ENCODE measurements at places on chromosomes 4 and X.

DNA sequence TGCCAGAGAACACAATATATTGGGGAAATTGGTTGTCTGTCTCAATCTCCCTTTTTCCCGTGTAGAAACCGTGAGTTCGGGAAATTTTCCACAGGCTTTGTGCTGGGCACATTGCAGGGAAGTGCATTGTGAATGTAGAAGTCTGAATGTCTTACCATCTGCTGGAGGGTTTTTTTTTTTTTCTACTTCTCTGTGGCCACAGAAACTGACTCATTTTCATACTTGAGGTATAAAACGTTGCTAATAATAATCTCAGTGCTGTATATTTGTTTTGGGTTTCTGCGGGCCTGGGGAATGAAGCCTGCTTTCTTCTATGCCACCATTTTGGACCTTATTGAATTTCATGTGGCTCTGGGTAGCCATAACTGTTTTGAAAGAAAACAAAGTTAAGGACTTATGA lies 1001.2 kb downstream of the STIM2 start:
- DNase-seq, result no peak

DNA sequence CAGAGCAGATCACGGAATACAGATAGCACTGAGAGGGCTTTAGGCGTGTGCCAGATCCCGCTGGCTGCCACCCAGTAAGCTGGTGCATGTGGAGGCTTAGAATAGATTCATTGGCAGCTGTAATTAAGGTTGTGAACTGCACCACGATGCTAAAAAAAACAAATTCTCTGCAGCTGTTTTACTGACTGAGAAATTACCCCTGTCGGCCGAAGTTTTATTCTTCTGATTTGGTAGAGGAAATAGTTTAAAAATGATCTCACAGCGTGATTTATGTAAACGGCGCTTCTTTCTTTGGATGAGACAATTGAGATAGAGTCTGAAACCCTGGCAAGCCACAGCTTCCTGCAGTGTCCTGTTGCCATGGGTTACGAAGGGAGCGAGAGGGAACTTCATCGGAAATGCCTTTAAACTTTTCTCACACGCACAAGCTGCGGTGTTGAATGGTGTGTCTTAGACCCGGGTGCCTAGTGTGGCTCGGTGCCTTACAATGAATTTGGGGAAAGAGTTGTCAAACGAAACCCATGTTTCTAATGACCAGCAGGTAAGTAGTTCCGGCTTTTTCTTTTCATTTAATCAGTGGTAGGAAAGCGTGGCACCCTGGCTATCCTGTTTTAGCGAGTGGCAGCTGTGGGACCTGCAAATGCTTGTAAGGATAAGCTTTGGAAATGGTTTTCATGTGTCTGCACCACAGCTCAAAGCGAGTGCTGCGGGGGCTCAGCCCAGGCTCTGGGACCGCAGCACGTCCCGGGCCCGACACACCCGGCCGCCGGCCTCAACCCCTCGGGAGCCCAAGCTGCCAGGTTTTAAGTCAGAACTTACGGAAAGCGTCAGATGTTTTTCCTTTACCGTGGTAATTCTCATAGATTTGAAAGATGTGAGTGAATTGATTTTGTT lies 71.7 kb upstream of the HGFAC start:
- no peak for DNase-seq

DNA sequence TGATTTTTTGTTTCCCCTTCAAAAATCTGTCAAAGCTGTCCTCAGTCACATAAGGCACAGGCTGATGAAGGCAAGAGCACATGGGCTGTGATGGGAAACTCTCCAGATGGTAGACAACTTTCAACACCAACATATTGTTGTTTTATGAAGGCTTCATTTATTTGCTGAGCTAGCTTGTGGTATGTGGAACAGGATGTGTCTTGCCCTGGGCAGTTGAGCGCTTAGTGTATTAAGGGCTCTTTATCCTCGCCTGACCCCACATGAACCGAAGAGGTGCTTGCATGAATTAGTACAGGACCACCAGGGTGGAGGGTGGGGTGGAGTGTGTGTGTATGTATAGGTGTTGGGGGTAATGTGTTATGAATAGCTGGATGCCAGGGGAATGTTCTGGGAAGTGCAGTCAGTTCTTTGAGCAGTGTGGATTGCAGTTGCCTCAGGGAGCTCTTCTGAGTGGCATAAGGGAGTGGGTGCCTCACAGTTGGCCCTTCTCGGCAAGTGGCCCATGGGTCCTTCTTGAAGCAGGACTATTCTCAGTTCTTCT lies 103.1 kb downstream of the PHEX start:
- no peak for DNase-seq

GRCh38 chr4:146271466-146271865 lies 57.1 kb downstream of the REELD1 start:
- no peak for DNase-seq

DNA sequence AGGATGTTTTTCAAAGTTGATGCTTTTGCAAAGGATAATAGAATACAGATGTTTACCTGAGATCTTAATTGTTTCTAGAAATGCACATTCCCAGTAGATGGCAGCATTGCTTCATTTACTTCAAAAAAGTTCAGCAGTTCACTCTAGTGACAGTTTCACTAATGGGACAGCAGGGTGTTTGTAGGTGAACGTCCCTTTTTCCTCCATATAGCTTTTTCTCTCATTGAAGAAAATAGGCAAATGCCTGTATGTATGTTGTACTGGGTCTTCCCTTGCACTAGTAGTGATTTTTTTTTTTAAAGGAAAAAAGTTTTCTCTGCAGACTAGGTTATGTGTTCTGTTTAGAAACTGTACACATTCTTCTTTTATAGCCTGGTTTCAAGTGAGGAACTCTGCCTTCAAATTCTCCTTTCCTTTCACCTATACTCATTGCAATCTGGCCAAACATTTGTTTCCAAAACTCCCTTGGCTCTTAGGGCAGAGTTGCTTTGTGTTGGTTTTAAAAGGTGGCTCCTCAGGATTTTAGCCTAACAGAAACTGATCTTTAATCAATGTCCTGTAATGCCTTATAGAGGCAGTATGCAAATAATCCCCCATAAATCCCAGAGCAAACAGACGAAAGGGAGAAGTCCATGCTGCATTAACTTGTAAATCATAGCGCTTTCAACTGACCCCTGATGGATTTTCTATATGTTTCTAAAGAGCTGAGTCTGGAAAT lies 86.3 kb downstream of the EGF start:
- peak; percentile 29 for DNase-seq

GRCh38 chrX:39204353-39204752 lies 403.1 kb downstream of the MID1IP1 start:
- no peak for DNase-seq

GRCh38 chrX:11996810-11997209 lies 141.5 kb upstream of the FRMPD4 start:
- DNase-seq, result no peak

- DNase-seq, result no peak
Observed at GRCh38 chr4:4709736-4710135, 149.7 kb upstream of the MSX1 start.

DNA sequence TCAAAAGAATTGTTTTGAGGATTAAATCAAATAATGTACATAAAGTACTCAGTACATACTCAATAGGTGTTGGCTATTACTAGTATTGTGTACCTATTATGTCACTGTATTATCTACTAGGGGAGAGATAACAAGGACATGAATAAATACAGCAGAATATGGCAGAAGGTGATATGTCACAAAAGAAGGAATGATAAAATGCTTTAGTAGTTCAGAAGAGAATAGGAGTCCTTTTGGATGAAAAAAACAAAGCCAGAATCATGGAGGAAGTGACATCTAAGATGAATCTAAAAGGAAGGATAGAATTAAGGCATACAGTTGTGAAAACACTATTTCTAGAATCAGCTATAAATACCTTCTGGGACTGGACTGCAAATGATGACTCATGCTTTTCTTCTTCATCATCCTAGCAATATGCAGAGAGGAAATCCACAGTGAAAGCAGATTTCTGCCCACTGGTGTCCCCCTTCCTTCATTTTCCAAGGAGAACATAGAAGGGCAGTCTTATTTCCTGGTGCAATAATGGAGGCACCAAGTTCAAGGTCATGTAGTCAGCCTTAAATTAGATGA lies 98.7 kb downstream of the GLUD2 start:
- no peak for DNase-seq

GRCh38 chr4:1582227-1582626 lies 101.9 kb downstream of the FAM53A start:
- no peak for DNase-seq

DNA sequence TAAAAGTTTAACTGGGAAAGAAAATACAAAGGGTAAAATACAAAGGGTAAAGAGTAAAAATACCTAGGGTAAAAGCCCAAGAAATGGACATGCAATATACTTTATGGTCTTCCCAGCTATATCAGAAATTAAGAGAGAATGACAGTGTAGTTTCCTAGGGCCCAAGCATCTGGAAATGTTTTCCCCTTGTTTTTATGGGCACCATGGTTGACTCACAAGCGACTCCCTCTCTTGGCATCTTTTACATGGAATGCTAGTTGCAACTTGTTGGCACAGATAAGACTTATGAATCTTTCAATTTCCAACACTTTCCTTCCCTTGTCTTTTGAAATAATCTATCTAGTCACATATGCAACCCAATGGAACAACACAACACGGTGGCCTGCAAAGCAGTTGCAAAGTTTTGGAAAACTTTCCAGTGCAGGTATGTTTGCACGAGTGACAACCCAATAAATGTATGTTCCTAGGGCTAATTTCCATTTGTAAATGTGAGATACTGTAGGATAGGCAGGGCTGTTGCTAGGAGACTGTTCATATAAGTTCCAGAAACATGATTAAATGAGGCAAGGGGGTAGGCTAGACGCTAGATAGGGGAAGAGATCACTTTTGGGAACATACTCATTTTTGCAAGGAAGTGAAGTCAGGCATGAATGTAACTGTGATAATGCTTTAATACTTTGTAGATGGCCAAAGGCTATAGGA lies 36.4 kb upstream of the CWH43 start:
- no peak for DNase-seq

DNA sequence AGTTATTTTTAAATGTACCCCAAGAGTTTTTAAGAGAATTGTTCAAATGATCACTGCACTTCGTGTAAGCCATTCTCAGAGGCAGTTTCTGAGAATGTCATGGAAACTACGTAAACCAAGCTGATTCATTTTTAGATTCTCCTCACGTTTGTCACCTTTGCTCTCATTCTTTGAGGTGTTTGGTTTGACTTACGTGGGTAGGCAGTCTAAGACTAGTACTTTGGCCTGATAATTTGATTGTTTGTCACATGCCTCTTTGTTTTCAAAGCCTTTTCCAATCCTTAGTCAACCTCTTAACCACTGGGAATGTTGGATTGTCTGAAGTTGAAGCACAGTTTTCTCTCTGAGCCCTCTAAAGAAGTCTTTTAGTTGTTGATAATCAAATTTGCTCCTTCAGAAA lies 10.5 kb downstream of the SEPTIN11 start:
- no peak for DNase-seq

- DNase-seq, result no peak
Observed at GRCh38 chrX:16386126-16386525, 218.8 kb downstream of the MAGEB17 start.

- DNase-seq, result no peak
Observed at GRCh38 chr4:17493619-17494018, 18.3 kb downstream of the QDPR start.

DNA sequence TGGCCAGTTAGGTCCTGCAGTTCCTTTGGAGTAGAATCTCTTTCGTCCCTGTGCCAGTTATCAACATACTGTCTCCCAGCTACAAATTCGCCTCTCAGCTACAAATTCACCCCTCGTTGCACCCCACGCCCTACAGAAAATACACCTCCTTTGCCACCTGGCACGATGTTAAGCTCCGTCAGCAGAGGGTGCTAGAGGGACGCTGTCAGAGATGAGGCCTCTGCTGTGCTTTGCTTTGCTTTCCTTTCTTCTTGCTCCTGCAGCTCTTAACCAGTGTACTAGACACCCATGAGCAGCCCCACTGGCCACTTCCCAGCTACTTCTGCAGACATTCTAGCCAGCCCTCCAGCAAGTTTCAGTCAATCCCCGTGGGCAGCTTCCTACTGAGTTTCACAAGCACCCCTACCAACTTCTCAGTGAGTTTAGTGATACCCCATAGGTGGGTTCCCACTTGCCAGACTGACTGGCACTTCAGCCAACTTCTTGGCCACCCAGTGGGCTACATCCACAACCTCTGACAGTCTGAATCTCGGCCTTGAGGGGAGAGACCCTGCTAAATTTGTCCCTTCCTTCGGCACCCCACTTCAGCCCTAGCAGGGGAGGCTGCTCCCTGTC lies 21.8 kb downstream of the HAUS3 start:
- DNase-seq, result peak; percentile 75

- no peak for DNase-seq
Observed at GRCh38 chrX:7115557-7115956, 32.0 kb upstream of the STS start.

DNA sequence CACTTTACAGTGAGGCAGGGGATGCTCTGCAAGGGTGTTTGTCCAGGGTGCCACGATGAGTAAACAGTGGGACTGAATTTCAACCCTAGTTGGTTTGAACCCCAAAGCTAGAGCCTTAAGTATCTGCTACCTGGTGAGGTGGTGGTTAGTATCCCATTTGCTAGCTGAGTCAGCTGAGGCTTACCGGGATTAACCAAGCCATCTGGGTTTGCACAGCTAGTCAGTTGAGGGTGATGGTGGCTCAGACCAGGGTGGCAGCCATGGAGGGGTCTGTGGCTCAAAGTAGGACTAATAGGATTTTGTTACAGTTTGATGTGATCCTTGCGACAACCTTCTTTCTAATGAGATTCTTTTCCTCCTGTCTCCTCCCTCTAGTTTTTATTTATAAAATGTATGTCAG lies 1.9 kb downstream of the EVC start:
- no peak for DNase-seq

DNA sequence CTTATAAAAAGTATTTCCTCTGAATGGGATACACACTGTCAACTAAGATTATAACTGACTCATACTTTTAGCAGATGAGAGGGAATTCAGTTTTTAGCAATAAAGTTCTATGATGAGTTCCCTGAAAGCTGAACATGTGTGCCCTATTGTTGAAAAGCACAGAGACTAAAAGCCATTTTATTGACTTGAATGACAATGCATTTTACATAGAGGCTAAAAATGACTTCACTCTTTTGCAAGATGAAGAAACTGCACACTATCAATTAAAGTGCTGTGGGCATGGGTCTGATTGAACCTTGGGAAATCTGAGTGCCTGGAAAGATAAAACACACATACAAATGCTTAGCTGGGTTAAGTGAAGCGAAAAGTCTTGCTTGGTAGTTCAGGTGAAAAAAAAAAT lies 633.4 kb downstream of the PDHA2 start:
- DNase-seq, result no peak

GRCh38 chrX:121496966-121497365 lies 449.6 kb downstream of the GLUD2 start:
- DNase-seq, result no peak

- DNase-seq, result no peak
Observed at GRCh38 chr4:75034523-75034922, 101.6 kb downstream of the PARM1 start.

DNA sequence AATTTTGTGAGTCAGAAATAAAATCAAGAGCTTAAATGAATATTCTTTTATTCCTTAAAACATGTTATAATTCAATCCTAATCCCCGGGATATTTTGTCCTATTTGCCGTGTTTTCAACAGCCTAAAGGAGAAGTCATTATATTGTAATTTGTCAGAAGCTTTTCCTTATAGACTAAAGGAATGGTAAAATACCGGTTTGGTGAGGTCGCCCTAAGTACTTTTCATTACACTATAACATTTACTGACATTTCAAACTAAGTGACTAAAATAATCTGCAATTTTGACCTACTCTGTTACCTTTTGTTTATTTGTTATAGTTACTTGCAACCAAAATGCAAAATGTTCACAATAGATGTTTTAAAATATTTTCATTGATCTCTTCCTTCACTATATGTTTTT lies 8.8 kb downstream of the DCLK2 start:
- no peak for DNase-seq

Measured in stimulated activated CD4-positive, alpha-beta T cell treated with anti-CD3 and anti-CD28 coated beads, Interleukin-2, amount 100 ng/mL, for 48 hours (primary cell).